ENCODE measurements at places on chromosomes 2 and 18.

- H3K4me1 ChIP-seq = peaks cover 23% of the 10 kb centered on the region
- H3K27ac ChIP-seq = no peak overlapping the region
- no peak for DNase-seq
- H3K4me3 ChIP-seq = no peak overlapping the region
- no peaks in the 10 kb centered on the region for H3K36me3 ChIP-seq
- no peaks in the 10 kb centered on the region for H3K27me3 ChIP-seq
These were observed 22.2 kb upstream of the CAB39 start for GRCh38 chr2:230690439-230690838.

DNA sequence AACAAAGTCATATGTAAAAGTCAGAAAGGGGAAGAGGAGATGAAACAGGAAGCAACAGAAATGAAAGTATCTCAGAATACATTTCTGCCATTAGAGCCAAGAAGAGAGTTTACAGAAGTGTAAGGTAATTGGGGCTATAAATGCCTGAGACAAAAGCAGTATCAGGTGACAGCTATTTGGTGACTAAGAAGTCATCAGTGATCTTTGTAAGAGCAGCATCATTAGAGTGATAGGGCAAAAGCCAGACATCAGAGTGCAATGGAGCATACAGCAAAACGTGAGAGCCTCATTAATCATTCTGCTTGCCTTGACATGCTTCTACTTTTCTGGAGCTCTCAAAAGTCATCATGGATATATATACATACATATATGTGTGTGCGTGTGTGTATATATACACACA, 804.7 kb upstream of the PIK3C3 start:
- H3K27me3 ChIP-seq = no peaks in the 10 kb centered on the region
- DNase-seq = no peak
- H3K4me3 ChIP-seq = no peak overlapping the region
- H3K4me1 ChIP-seq = no peaks in the 10 kb centered on the region
- H3K36me3 ChIP-seq = no peaks in the 10 kb centered on the region
- no peak overlapping the region for H3K27ac ChIP-seq

GRCh38 chr2:38533757-38534545, 68.8 kb downstream of the HNRNPLL start:
- H3K36me3 ChIP-seq = no peaks in the 10 kb centered on the region
- H3K4me3 ChIP-seq = no peak overlapping the region
- H3K27ac ChIP-seq = no peak overlapping the region
- DNase-seq = no peak
- no peaks in the 10 kb centered on the region for H3K27me3 ChIP-seq
- H3K4me1 ChIP-seq = no peaks in the 10 kb centered on the region

- H3K27ac ChIP-seq = no peak overlapping the region
- no peak overlapping the region for H3K4me3 ChIP-seq
- no peak for DNase-seq
- no peaks in the 10 kb centered on the region for H3K27me3 ChIP-seq
These were observed 133.1 kb downstream of the SH3RF3 start for GRCh38 chr2:109261906-109262631.

DNA sequence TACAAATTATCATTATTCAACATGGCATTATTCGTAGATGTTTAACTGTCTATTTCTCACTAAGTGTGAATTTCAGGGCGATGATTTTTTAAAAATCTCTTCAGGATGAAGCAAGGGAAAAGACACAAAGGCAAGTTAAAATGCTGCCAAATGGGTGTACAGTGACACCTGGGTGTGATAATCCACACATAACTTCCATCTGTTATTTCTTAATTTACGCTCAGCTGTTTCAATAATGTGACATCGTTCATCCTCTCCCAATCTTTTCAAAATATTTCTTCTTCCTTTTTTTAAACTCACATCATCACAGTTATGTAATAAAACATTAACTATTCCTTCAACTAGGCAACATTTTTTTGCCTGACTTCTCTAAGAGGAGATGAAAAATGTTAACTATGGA, 10.6 kb downstream of the PDE1A start:
- DNase-seq = no peak
- H3K36me3 ChIP-seq = no peaks in the 10 kb centered on the region
- no peaks in the 10 kb centered on the region for H3K27me3 ChIP-seq
- H3K27ac ChIP-seq = no peak overlapping the region
- no peaks in the 10 kb centered on the region for H3K4me1 ChIP-seq
- no peak overlapping the region for H3K4me3 ChIP-seq

GRCh38 chr2:212520340-212520739, 18.3 kb downstream of the ERBB4 start:
- H3K36me3 ChIP-seq = no peaks in the 10 kb centered on the region
- H3K27ac ChIP-seq = no peak overlapping the region
- peak; percentile 3 for DNase-seq
- no peak overlapping the region for H3K4me3 ChIP-seq

- no peaks in the 10 kb centered on the region for H3K27me3 ChIP-seq
- DNase-seq = no peak
- peaks cover 7% of the 10 kb centered on the region for H3K4me1 ChIP-seq
- H3K36me3 ChIP-seq = no peaks in the 10 kb centered on the region
- H3K4me3 ChIP-seq = no peak overlapping the region
- H3K27ac ChIP-seq = no peak overlapping the region
These were observed 121.0 kb upstream of the SLC39A10 start for GRCh38 chr2:195535911-195536522.

- peaks cover 5% of the 10 kb centered on the region for H3K4me1 ChIP-seq
- no peak overlapping the region for H3K4me3 ChIP-seq
- H3K27ac ChIP-seq = no peak overlapping the region
- no peaks in the 10 kb centered on the region for H3K27me3 ChIP-seq
- H3K36me3 ChIP-seq = no peaks in the 10 kb centered on the region
These were observed 52.8 kb downstream of the RPL37A start for GRCh38 chr2:216551234-216552068.

- H3K36me3 ChIP-seq = peaks cover 2% of the 10 kb centered on the region
- no peak overlapping the region for H3K4me3 ChIP-seq
- no peaks in the 10 kb centered on the region for H3K27me3 ChIP-seq
- H3K4me1 ChIP-seq = peaks cover under 1% of the 10 kb centered on the region
- peak overlapping the region; percentile 38 for H3K27ac ChIP-seq
These were observed 150.6 kb upstream of the RIOK3 start for GRCh38 chr18:23302511-23302850.

- H3K27me3 ChIP-seq = no peaks in the 10 kb centered on the region
- H3K4me1 ChIP-seq = peaks cover 12% of the 10 kb centered on the region
- H3K36me3 ChIP-seq = no peaks in the 10 kb centered on the region
These were observed 454.9 kb downstream of the LPIN1 start for GRCh38 chr2:12201369-12201768.

DNA sequence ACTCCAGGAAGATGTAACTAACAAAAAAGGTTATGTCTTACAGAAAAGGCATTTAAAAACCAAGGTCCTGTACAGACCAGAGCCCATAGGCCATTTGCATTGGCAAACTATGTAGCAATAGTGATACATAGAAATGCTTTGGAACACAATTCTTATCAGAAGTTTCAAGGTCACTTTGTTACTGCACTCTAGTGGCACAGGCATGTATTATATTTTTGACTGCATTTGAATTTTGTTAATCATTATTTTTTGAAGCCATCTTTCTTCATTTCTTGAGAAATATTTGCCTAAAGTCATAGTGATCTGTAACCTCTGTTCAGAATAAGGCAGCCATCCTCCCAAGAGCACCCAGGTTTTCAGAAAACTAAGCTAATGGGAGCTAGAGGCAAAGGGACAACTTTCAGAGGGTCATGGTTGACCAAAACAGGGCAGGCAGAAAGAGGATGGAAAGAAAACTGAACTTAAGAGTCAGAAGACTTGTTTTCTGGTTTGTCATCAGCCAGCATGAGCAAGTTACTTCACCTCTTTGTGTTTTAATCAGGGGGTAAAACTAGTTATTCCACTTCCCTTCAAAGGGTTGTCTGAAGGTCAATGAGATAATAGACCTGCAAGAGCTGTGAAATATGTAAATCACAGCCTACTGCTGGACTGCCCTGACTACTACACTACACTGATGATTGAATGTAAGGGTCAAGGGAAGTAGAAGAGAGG, 41.5 kb downstream of the SLC38A11 start:
- H3K27ac ChIP-seq = peak overlapping the region; percentile 64
- no peaks in the 10 kb centered on the region for H3K36me3 ChIP-seq
- H3K4me1 ChIP-seq = peaks cover 3% of the 10 kb centered on the region
- peak; percentile 94 for DNase-seq
- no peaks in the 10 kb centered on the region for H3K27me3 ChIP-seq

Data from trophoblast cell (in vitro differentiated cells and primary cell).